ENCODE measurements at places on chromosomes 7 and 10.

DNA sequence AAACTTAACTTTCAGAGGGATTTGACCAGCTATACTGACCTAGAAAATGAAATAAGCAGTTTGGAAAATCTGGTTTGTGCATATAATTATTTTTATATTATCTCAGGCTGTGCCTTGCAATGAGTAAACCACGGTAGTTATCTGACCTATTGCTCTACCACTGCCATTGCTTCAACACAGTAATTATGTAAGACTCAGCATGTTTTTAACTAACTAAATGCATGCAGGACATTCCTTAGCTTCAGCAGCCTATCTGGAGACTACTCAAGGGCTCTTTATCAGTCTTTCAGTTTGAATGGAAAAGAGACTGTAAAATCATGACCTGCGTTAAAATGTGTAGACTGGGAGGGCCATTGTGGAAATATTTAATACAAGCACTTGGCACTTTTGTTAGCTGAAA, 22.5 kb downstream of the CHN2 start:
- no peak for DNase-seq

- no peak for DNase-seq
These were observed 438.3 kb downstream of the RPS24 start for GRCh38 chr10:78471723-78472550.

GRCh38 chr7:82438521-82438920, 5.1 kb downstream of the CACNA2D1 start:
- no peak for DNase-seq

GRCh38 chr10:12950583-12951128, 50.9 kb downstream of the CCDC3 start:
- DNase-seq: no peak

DNA sequence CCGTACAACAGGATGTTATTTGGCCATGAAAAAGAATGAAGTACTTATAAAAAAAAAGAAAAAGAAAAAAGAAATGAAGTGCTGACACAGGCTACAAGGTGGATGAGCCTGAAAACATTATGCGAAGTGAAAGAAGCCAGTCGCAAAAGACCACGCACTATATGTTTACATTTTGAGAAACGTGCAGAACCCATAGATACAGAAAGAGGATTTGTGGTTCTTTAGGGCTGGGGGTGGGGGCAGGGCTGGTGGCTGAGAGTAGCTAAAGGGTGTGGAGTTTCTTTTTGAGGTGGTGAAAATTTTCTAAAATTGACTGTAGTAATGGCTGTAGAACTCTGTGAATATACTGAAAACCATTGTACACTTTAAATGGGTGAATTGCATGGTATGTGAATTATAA, 86.0 kb upstream of the FAM20C start:
- no peak for DNase-seq

GRCh38 chr10:27550823-27551222, 46.7 kb downstream of the RAB18 start:
- no peak for DNase-seq

GRCh38 chr7:140923358-140924006, 1.2 kb downstream of the BRAF start:
- no peak for DNase-seq

GRCh38 chr7:114368492-114368891, 46.1 kb upstream of the FOXP2 start:
- no peak for DNase-seq

- DNase-seq: no peak
These were observed 13.7 kb downstream of the KIN start for GRCh38 chr10:7773845-7774801.

DNA sequence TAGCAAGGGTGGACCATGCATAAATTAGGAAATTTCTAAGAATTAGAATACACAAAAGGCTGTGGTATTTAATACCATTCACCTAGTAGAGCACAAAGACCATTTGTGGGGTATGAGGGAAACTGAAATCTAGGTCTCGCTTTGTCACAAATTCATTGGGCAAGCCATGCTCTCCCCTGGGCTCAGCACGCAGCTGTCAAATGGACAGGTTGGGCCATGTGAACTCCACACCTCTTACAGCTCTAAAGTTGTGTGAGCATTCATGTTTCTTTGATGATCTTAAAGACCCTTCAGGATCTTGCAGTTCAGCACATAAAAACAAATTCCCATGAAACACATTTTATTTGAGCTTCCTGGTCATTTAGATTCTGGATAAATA, 121.3 kb downstream of the CHN2 start:
- no peak for DNase-seq

DNA sequence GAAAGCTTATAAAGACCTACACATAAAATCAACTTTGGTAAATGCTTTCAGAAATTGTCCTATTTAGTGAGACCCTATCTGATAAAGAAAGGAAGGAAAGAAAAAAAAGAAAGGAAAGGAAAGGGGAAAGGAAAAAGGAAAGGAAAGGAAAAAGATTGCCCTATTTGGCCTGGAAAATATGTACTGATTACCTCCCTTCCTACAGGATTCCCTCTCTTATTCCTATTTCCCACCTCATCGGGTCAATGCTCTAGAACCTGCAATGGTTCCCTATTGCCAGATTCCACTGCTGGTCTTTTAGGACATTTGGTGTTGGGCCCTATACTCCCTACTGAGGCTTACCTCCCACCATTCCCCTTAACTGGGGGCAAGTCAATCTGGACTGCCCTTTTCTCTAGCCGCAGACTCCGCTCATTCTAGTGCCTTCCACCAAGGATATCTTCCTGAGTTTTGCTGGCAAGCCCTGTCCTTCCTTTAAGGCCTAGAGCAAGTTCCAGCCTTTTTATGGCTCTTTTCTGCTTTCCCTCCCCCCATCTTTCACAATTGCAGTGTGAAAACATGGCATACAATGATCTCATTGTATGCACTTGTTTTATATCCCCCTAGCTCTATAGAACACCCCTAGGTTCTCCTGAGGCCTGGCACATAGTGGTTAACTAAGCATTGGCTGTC, 4.4 kb downstream of the DDIT4 start:
- DNase-seq: no peak

GRCh38 chr10:80408242-80409101, at the start of gene PRXL2A:
Gene PRXL2A, plus strand, starts transcription at chr10:80408551. Its CDS starts 11,917 bp downstream, at chr10:80420468.
- peak; percentile 37 for DNase-seq

GRCh38 chr7:111242141-111242755, 151.3 kb downstream of the LRRN3 start:
- no peak for DNase-seq

GRCh38 chr7:70319057-70319456, 720.8 kb downstream of the AUTS2 start:
- DNase-seq: no peak

GRCh38 chr7:77729574-77730348, 33.5 kb downstream of the RSBN1L start:
- no peak for DNase-seq

- DNase-seq: no peak
These were observed 360.4 kb upstream of the CELF2 start for GRCh38 chr10:10657139-10657760.

GRCh38 chr7:98251231-98251600, 816 bp downstream of the TECPR1 start:
- DNase-seq: peak; percentile 16

- DNase-seq: no peak
These were observed 220.1 kb upstream of the FZD1 start for GRCh38 chr7:91043924-91044645.

DNA sequence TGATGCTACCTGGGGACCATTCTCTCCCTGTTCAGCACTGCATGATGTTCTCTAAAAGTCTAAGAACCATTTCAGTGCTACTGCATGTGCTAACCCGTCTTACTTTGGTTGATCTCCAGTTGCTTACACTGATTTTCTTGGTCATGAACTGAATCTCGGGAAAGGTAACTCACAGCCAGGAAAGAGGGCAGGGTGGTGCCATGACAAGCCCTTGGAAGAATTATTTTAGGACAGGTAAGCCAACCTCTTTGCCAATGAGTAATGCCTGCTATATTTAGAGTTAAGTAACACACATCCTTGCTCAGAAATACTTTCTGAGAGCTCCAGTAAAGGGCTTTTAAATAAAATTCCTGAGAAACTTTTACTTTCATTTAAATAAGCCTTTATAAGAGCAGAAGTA, 126.7 kb downstream of the ARL4A start:
- DNase-seq: no peak

DNA sequence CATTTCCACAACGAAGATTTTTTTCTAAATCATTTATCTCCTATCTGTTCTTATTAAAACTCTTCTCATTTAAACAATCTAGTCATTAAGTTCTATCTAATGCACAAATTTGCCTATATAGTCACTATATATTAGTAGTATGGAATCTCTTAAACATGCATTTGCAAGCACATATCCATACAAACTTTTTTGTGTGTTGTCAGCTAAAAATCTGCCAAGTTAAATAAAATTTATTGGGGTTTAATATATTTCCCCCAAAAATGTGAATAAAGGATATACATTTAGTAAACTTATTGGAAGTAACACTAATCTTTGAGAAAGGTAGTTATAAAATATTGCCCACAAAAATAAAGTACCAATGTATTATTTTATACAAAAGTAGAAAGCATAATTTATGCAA, 55.3 kb downstream of the ORC5 start:
- DNase-seq: no peak

GRCh38 chr7:120856198-120856597, 1.7 kb downstream of the TSPAN12 start:
- no peak for DNase-seq

DNA sequence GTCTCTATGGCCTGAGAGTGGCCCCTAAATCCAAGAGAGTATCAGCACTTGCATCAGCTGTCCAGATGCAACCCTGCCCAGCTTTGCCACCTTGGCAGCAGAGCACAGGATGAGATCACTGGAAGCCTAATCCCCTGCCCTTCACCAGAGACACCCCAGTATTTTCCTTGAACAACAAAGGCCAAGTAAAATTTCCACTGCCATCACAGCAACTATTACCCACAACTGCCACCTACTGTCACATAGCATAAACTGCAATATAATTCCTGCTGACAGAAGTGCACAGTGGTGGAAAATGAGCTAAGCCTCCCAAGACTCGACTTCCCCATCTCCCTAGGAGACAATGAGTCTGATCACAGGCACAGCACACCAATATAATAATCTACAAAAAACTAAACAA, 462.8 kb upstream of the ZWINT start:
- DNase-seq: no peak

- DNase-seq: peak; percentile 54
These were observed 49.1 kb downstream of the APBB1IP start for GRCh38 chr10:26486990-26487850.

- DNase-seq: no peak
These were observed 227.7 kb downstream of the CRPPA start for GRCh38 chr7:16193631-16194030.

- no peak for DNase-seq
These were observed 4.8 kb upstream of the MTG1 start for GRCh38 chr10:133388973-133389818.

DNA sequence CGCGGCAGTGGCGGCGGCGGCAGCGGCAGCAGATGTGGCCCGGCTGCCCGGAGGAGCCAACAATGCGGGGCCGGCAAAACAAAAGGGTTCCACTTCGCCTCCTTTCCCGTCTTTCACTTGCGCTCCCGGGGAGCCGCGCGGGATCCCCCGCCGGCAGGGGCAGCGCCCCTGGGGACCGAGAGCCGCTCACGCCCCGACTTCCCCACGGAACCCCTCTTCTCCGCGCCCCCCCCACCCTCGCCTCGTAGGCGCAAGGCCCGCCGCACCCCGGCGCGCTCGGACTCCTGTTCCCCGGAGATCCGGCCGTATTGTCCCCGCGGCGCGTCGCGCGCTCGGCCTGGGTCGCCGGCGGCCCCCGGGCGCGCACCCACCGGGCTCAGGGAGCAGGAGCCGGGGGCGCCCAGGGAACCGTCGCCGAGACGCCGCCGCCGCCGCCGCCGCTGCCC, 854 bp downstream of the CTBP2 start:
- DNase-seq: no peak

DNA sequence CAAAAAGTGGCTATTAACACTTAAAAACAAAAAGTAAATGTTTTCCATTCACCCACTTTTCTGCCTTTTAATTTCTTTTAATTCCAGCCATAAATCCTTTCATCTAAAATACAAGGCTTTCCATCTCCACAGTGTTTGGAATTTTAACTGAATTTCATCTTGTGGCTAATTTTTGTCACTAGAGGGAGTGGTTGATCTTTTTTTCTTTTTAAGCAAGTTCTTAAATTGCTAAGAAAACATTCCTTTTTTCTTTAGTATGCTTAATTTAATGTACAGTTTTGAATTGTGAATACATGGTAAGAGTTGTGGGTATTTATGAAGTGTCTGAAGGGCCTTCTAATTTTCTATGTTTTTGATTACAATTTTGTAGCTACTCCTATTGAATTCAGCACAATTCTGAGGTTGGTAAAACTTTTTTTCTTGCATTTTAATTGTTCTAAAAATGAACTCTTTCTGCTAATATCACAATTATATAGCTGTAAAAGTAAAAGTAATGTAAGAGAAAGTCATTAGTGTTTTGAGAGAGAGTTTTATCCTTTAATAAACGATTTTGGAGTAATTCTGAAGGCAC, 54.9 kb upstream of the ANK3 start:
- DNase-seq: no peak

DNA sequence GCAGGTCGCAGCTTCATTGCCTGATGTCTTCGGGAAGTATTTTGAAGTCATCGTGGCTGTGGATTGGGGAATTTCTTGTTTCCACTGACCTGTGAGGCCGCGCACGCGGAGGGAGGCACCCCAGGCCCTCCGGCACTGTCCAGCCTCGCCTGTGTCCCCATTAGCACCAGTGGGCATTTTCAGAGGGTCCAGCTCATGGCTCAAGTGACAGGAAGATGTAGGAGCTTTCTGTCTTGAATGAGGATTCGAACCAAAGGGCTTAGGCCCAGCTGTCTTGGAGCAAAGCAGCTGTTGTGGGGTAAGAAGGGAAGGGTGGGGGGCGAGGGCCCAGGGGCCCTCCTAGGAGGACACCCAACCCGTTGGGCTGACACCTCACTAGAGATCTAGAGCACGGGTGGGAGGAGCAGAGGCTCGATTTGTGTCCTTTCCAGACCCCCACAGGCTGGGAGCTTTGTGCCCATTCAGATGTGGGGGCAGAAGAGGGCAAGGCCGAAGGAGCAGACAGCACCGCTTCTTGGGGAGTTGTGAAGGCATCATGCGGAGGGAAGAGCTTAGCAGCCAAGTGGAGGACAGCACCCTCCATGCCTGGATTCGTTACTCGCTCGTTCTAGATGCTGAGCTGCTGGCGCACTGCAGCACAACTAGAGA, 914 bp downstream of the ZNF37A start:
- no peak for DNase-seq

Measured in activated CD4-positive, CD25-positive, alpha-beta regulatory T cell treated with anti-CD3 and anti-CD28 coated beads, Interleukin-2, amount 50 U/mL, for 16 hours (primary cell).